ENCODE measurements at places on chromosomes 1 and 21.

DNA sequence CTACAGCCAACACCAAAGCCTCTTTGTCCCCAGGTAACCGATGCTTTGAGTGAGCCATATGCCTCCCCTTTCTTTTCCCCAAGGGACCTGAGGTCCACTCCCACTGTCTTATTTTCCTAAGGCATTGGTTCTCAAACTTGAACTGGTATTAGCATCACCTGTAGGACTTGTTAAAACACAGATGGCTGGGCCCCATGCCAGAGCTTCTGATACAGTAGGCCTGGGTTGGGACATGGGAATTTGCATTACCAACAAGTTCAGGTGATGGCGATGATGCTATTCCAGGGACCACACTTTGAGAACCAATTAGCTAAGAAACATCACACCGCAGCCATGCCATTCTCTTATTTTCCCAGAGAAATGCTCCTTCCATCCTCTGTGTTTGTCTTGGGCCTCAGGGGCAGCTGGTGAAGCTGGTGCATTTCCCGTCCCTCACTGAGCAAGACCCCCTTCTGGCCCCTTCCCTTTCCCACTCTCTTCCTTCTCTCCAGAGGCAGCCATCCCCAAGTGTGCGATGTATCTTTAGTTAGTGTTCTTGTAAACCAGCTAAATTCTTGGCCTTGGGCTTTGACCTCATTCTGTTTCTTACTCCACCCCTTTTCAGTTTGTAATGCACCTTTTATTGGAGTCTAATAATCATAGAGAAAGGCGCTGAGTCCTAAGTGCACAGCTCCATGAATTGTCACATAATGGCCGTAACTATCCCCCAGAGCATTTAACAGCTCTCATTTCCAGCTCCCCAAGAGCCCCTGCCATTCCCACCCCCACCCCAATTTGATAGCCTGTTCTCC is 14.2 kb upstream of the TTC22 start:
- DNase-seq: no peak

GRCh38 chr1:109498161-109498801 is 4.4 kb downstream of the CYB561D1 start:
- DNase-seq: peak; percentile 48

DNA sequence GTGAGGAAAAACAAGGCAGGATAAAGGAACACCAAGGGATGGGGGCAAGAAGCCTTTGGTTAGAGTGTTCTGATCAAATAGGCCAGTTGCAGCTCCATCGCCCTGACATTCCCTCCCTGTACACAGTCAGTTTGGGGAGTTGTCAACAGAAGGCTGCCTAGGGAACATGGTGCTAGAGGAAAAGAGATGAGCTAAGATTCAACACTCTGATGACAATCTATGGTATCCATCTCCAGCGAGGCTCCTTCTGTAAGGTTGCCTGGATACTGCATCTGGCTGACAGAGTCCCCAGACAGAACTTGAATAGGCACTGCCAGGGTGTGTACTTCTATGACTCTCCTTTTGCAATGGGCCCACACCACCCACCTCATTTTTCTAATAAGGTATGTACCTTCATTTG is 11.2 kb upstream of the SLAMF9 start:
- no peak for DNase-seq

DNA sequence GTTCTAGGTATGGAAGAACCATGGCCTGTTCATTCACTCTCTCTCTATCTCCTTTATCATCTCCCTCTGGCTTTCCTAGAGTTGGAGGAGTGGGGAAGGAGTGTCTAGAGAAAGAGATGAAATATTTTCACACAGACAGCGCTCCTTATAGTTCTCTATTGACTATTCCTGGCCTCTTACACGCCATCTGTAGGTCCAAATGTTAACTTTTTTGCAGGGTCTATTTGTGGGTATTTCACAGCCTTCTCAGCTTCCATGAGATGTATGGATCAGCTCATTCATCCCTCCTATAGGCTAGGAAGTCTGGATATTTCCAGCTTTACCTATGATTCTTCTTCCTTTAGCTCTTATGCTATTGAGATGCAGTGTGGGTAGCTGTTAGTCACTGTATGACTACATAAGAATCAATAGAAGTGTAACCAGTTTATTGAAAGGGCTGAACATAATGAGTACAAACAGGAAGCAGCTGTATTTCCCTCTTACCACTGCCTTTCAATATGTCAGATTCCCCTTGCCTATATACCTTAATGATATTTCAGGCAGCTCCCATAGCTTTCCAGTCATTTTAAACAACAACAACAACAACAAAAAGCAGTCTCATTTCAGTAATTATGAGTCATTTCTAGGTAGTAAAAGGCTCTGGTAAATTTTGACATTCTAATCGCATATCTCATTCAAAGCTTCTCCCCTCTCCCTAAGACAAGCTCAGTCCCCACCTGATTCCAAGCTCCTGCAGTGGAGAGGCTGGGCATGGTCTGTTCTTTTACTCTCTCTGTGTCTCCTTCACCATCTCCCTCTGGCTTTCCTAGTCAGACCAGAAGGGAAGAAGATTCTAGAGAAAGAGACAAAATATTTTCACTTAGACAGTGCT is 149.5 kb downstream of the TTLL7 start:
- peak; percentile 11 for DNase-seq

DNA sequence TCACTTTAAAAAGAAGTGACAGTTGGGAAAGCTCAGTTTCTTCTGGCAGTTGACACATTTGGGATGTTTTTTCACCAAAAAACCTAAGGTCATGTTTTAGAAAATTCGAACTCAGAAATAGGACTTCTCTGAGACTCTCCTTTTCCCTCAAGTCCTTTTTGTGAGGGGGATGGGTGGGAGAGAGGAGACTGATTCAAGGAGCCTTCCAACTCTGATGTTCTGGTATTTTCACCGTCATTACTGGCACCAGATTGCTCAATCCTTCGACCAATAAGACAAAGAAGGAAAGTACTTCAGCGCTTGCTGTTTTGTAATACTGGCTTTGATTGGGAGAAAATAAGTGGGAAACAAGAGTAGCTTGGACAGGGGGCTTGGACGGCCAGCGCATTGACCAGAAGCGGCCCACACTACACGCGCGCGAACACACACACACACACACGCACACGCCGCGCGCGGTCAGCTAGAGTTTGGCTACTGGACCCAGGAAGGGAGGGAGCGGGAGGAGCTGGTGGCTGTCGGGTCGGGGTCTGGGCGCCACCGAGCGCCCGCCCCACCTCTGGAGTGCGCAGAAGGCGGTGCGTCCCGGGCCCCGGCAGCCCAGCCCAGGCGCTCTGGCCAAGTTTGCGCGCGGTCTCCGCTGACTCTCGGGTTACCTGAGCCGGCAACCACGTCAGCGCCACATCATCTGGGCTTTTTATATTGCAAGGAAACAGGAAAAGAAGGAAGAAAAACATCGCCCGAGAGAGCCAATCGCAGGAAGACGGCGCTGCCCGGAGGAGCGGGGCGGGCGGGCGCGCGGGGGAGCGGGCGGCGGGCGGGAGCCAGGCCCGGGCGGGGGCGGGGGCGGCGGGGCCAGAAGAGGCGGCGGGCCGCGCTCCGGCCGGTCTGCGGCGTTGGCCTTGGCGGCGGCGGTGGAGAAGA is at the start of gene KCNK1:
KCNK1 (plus strand) TSS at position 855 of the 921 bp plus-strand sequence; CDS start at position 921, 66 bp downstream.
- peak; percentile 29 for DNase-seq

DNA sequence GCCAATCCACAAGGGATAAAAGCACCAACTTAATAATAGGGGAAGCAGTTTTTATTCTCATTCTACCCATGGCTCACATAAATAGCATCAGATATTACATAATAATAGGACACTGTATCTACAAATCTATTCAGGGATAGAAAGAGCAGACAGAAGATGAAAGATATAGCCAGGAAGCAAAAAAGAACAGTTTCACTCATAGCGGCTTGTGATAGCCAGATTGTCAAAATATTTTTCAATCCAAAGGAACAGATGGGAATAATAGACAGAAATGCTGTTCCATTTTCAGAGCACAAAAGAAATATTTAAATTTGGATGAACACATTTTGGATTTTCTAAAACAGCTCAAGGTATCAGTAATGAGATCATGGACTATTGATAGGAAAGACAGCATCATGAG is 232.5 kb upstream of the GREM2 start:
- DNase-seq: no peak

DNA sequence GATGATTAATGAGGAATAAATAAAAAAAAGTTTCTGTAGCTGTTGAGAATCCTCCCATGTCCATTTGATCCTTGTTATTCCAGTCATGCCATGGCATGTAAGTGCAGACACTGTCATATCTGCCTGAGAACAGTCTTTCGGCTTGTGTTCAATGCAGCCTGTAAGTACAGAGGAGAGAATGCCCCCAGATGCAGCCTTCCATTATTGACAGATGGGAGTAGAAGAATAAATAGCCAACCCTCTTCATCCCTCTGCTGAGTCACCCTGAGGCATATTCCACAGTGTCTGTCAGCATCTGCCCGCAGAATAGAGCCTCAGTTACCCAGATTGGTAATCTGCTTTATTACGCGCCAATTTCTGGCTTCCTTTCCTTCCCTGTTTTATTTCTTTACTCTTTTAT is 139.4 kb downstream of the LRRC7 start:
- no peak for DNase-seq

- no peak for DNase-seq
Observed at GRCh38 chr1:235006132-235006721, 122.4 kb downstream of the TOMM20 start.

DNA sequence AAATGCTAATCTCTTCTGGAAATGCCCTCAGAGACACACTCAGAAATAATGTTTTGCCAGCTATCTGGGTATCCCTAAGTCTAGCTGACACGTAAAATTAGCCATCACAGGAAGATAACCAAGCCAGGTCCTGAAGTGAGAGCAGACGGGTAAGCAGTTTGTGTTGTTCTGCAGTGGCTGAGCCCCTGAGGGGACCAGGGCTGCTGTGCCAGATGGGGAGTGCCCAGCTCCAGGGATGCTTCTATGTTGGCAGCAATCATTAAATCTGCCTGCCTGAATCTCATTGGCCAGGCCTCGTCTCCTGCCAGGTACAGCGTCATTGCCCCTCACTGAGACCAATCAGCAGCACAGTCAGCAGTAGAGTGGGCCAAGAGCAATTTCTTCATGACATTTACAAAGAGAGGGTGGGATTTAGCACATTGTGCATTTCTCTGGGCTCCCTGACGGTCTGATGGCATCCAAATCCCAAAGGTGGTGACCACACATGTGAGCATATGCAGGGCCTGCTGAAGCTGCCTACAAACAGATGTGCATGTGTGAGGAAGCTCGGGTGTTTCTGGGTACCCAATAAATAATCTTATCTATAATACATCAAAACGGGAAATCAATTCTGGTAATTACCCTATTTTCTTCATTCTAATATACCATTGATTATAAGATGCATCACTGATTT is 58.7 kb upstream of the LRRN2 start:
- DNase-seq: no peak

- no peak for DNase-seq
Observed at GRCh38 chr1:70277875-70278274, 56.7 kb downstream of the SRSF11 start.

DNA sequence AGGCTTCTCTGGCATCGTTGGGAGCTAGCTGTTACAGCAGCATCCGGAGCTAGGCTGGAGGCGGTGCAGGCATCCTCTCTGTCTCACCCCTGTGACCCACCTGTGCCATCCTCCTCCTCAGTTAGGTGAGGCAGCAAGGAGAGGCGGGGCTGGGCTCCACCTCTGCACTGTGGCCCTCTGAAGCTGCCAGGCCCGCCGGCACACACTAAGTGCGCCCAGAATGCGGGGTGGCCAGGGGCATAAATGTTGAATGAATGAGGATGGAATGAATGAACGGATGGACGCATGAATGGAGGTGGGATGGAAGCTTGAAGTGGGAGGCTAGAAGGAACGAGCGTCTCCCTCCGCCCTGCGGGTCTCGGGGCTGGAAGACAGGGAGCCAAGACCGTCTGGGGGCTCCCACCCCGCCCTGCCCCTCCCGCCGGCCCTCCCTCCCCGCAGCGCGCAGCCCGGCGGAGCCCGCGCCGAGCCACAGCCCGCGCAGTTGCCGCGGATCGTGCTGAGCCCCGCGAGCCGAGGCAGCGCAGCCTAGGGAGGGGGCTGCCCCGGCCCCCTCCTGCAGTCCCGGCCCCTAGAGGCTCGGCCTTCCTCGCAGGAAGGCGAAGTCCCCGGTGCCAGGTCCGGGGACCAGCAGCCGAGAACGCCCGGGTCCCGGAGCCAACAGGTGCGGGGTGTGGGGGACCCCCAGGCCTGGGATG is at the start of gene HCRTR1:
HCRTR1 (plus strand) TSS at position 472 of the 698 bp plus-strand sequence. CDS start 1,504 bp downstream, outside the sequence.
- no peak for DNase-seq

Data from endothelial cell of umbilical vein (primary cell).